ENCODE measurements at places on chromosomes 4 and X. TPM values are rescaled to one million over a fixed set of nuclear protein-coding genes. Genes with fewer than 3 reads are reported as not detected.

Gene PCYT1B
- total RNA-seq, result 0.46 TPM

Gene PDZD4
- 0.14 TPM for total RNA-seq

Gene IL3RA
- total RNA-seq, result 0.09 TPM

Gene TLR8
- not detected for total RNA-seq

Gene ANOS1
- total RNA-seq, result under 0.01 TPM

Gene AKAP14
- not detected for total RNA-seq

Gene NLGN4X
- total RNA-seq, result 0.55 TPM

Gene SYTL4
- total RNA-seq, result 5.5 TPM

Gene CT45A10
- total RNA-seq, result not detected

Gene SSX4B
- not detected for total RNA-seq

Gene CFAP99
- total RNA-seq, result 0.18 TPM

Gene SCML2
- 0.71 TPM for total RNA-seq

Gene GNRHR
- not detected for total RNA-seq

Data from smooth muscle cell of bladder (primary cell).